Caudate nucleus (tissue), 63 donors: ENCODE measurements at places on chromosomes 3 and 15.

DNA sequence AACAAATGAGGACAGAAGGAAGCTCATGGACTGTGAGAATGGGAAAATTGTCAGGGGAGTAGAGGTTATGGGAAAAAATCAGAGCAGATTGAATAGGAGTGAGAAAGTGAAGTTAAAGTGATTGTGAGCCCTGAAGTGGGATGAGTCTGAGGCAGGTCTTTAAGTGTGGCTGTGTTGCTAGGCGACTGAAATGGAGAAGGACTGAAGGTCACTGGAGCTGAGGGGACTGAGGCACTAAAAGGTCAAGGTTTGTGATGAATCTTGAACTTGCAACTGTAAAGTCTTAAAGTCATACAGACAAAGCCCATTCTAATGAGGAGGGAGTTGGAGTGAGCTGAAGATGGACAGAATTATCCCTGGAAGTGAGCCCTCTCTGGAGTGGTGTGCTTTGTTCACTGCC is 518.9 kb downstream of the TUSC7 start:
- no peak for DNase-seq

GRCh38 chr3:49163609-49164008 is 2.5 kb downstream of the CCDC71 start:
- DNase-seq: no peak

- no peak for DNase-seq
Measured at GRCh38 chr3:119918992-119919933, 137.4 kb downstream of the NR1I2 start.

DNA sequence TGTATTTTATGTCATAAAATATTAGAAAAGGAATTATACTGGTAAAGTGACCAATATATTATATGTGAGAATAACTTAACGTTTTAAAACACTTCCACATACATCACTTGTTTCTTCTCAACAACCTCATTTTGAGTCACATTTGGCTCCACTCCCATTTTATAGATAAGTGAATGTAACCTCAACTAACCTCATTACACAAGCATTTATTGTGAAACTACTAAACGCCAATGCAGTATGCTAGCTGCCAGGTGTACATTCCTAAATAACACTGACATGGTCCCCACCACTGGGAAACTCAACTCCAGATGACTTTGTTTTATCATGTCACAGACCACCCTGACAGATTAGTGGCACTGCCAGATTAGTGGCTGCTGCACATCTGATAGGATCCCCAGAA is 249.7 kb upstream of the CNTN4 start:
- DNase-seq: no peak

DNA sequence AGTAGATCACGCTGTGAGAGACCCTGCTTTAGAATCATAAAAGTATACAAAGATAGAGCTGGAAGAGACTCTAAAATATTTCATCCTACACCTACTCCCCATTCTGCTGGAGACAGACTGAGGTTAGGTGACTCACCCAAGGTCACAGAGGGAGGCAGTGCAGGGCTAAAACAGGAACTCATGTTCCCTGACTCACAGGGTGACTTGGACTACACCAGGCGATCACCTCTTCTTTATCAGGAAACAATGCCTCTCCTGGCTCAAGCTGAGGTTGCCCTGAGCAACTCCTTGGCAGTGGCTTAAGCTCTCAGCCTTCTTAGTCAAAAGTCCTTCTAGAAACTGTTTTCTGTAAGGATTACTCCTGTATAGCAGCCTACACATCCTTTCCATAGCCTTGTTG is 26.4 kb upstream of the TNFAIP8L3 start:
- DNase-seq: no peak

- DNase-seq: no peak
Measured at GRCh38 chr3:72488738-72489035, 359.6 kb downstream of the SHQ1 start.

DNA sequence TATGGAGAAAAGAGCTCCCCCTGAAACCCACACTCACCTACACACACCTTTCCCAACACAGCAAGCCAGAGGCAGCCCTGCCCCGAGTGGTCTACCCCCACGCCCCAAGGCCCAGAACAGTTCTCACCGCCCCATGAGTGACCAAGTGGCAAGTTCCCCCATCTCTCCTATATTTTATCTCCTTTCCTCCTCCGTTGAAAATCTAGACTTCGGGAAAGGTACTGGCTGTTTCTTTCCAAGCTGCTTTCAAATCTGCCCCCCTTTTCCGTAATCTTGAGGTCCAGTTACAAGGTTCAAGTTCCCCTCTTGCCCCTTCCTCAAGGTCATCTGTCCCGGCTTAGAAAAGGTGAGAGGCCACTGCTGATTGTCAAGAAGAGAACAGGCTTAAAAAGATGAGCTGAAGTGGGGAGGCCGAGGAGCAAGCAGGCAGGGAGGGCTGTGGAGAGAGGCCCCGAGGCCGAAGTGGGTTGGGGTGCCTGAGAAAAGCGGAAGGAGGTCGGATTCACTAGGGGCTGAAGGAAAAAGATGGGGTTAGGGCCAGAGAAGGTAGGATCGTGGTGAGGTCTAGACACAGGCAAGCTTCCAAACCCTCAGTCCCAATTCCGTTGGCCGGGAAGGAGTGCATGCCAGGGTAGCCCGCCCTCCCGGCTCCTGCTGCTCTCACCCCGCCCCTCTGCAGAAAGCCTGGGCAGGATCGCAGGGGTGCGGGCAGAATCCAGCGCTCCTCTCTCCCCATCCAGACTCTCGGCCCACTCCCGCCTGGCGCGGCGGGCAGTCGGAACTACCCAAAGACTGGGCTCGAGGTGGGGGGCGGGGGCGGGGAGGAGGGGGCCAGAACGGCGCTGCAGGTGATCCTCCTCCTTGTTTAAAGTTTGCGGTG is 1.7 kb downstream of the SEMA5B start:
- no peak for DNase-seq

GRCh38 chr3:149090461-149090860 is 4.1 kb upstream of the HLTF start:
- no peak for DNase-seq

DNA sequence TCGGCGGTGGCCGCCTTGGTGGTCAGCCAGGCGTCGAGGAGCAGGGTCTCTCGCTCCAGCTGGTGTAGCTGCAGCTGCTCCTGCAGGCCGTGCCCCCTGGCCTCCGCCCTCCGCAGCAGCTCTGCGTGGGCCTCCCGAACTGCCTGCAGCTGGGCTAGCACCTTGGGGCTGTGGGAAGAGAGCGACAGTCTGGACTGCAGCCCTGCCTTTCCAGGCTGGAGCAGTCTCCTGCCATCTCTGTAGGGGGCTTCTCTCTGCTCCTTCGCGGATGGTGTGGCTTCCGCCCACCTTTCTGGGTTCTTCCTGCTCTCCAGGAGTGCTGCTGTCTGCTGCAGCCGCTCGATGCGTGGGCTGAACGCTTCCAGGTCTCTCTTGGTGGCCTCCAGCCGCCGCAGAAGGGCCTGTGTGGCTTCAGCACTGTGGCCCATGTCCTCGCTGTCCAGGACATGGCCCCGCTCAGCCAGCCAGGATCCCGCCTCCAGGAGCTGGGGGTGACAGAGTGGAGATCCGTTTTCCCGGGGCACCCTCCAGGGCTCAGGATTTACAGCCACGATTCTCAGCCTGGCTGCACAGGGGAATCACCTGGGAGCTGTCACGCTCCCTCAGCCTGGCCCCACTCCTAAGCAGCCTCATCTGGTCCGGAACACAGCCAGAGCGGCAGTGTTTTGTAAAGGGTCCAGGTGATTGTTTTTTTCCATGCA is 16.8 kb downstream of the PLA2G4B start:
- DNase-seq: no peak

DNA sequence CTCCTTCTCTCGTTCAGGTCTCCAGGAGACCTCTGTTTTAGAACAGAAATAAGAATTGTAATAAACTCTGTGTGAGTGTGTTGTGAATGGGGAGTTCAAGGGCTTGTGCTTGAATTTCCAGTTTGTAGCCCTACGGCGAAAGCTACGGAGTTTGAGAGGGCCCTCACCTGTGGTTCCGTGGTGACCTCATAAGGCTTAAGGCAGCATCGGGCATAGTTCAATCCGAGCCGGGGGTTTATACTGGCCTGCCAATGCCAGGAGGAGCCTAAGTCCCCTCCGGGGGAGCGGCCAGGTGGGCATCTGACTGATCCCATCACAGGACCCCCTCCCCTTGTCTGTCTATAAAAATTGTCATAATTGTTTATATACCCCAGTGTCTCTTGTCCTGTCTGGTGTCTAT is 43.7 kb downstream of the ZBTB11 start:
- DNase-seq: no peak

DNA sequence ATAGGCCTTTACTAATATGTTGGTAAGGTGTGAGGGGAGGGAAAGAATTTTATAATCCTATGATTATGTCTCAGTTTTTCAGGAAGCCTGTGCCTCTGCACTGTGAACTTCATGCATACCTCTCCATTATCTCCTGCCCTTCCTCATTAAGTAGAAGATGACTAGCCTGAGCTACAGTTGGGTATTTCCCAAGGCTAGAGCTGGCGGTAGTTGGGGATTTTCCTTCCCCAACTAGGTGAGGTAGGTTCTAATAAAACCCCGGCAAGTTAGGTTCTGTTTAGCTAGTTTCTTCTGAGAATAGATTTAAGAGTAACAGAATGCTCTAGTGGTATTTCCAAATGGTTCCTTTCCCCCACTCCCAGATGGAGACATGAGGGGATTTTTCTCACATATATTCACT is 414.5 kb downstream of the GRM7 start:
- no peak for DNase-seq

DNA sequence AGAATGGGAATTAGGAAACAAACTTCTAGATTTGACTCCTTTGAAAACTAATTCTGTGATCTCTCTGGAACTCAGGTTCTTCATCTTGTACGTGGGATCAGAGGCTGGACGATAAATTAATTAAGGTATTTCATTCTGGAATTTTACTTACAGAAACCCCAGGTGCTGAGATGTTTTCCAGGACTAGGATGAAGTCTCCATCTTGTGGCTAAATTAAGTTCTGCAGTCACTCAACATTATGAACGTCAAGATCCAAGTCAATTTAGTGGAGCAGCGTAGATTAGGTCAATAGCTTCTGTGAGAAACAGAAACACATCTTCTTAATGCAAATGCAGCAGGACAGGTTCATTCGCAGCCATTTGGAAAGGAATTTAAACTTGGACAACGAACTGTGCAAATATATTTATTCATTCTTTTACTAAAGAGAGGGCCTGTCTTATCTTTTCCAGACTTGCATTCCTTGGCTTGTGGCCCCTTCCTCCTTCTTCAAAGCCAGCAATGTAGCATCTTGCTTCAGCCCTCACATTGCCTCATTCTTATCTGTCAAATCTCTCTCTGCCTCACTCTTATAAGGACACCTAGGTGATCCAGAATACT is 26.7 kb upstream of the TMC3 start:
- DNase-seq: no peak

- no peak for DNase-seq
Measured at GRCh38 chr3:171876680-171877147, 33.6 kb downstream of the TMEM212 start.

DNA sequence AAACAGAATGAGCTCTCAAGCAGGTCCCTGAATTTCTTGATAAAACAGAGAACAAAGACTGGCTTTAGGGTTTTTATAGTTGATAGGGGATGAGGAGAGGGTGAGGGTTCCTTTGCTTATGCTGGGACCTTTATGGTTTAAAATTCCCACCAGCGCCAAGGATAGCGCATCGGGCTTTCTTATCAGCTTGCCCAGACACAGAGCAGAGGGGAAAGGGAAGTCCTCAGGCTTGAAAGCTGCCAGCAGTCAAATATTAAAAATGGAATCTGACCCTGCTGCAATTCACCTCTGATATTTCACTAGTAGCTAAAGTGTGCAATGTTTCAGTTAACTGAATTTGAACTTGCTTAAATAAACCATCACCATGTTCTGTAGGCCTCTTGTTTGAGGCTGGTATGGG is 55.0 kb upstream of the EPHA3 start:
- DNase-seq: no peak

GRCh38 chr3:60045686-60046085 is 995.9 kb upstream of the CFAP20DC start:
- DNase-seq: no peak

- DNase-seq: no peak
Measured at GRCh38 chr3:140091143-140091542, 156.2 kb downstream of the CLSTN2 start.

DNA sequence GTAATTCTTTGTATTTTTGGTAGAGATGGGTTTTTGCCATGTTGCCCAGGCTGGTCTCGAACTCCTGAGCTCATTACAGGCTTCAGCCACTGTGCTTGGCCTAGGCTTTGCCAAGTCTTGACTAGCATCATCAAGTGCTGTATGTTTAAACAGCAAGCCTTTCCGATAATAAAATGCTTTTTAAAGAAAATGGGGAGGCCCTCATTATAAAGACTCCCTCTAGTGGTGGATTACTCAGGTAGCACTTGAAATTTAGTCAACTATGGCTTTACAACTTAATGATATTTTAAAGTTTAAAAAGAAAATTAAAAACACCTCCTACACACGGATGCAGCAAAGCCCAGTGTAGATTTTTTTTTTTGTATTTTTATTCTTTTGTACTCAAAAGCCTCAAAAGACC is 213.6 kb downstream of the GAP43 start:
- DNase-seq: no peak

- DNase-seq: no peak
Measured at GRCh38 chr3:159922861-159923312, 65.7 kb upstream of the IL12A start.

GRCh38 chr3:173043757-173044156 is 97.3 kb downstream of the SPATA16 start:
- no peak for DNase-seq

DNA sequence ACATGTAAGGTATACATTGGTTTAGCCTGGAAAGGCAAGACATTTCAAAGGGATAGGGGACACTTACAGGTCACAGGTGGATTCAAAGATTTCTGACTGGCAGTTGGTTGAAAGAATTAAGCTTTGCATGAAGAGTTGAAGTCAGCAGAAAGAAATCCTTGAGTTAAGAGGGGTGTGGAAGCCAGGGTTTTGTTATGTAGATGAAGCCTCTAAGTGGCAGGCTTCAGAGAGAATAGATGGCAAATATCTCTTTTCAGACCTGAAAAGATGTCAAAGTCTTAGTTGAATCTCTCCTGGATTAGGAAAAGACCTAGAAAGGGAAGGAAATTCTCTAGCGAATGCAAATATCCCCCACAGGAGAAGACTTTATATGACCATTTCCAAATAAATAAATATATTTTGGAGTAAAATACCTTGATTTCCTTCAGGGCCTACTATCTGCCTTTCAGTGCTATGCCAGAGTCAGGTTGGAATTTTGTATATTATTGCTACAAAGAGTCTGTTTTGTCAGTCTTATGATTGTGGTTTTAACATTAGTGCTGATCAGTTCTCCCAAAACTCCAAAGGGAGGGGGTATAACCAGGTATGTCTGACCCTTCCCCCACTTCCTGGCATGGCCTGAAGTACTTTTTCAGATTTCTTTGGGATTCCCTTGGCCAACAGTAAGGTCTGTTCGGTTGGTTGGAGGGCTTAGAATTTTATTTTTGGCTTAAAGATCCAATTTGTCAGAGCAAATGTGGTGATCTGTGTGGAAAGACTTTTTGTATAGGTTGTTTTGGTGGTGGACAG is 286.4 kb downstream of the LRTM1 start:
- DNase-seq: no peak

DNA sequence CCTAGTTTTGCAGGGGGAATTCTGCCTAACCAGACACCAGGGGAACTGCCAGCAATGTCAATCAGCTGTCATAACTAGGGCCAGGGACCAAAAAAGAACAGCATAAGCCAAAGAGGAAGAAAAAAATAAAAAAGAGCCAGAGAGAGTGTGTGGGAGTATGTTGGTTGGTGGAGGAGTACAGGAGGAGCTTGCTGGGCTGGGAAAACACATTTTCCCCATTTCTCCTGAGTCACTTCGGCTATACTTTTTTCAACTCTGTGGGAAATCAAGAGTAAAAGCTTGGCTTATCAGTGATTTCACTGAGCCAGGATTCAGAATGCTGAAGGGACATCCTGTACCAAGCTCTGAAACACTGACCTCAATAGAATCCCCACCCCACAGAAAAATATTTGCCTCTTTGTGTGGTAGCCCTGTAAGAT is 144.7 kb upstream of the DPH6 start:
- DNase-seq: no peak
